Iris pigment epithelial cell (primary cell): ENCODE measurements at places on chromosomes 4 and X.

GRCh38 chrX:130179170-130179569 lies 7.4 kb downstream of the RAB33A start:
- DNase-seq = no peak

- no peak for DNase-seq
Measured at GRCh38 chrX:38675856-38676255, 114.5 kb downstream of the TSPAN7 start.

DNA sequence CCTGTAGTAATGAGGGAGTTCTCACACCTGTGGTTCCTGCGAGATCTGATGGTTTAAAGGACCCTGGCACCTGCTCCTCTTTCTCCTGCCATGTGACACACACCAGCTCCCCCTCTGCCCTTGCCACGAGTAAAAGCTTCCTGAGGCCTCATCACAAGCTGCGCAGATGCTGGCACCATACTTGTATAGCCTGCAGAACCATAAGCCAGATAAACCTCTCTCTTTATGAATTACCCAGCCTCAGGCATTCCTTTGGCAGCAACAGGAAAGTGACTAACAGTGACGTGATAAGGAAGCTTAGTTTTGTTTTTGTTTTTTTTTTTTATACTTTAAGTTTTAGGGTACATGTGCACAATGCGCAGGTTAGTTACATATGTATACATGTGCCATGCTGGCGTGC lies 130.9 kb downstream of the AFAP1 start:
- DNase-seq = peak; percentile 94

GRCh38 chrX:43663173-43663572 lies 7.1 kb downstream of the MAOA start:
- DNase-seq = no peak

DNA sequence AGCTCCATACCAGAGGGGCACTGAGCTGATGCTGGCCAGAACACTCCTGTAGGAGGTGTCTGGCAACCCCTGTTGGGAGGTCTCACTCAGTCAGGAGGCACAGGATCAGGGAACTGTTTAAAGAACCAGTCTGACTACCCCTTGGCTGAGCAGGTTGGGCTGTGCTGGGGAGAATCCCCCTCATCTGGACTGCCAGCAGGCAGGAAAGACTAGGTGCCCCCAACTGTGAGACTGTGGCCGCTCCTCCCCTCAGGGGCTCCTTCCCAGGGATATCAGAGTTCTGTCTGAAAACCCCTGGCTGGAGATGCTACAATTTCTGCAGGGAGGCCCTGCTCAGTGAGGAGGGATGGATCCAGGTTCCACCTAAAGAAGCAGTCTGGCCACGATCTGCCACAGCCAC lies 245.3 kb downstream of the MAPK10 start:
- no peak for DNase-seq

DNA sequence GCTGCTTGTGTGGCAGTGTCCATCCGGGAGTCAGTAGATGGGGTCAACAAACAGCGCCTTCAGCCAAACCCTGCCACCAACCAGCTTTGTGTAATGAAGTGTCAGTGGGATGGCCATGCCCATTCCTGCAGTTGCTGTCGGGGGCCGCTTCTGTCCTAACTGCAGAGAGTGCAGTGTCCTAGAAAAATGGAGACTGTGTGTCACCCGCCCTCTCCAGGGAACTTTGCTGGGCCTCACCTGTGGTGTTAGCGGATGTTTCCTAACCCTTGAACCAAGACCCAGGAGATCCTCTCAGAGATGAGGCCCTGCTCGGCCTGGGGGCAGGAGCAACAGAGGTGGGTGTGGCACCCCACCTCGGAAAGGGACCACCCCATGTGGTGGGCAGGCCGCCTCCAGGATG lies 35.3 kb upstream of the HGFAC start:
- DNase-seq = no peak

DNA sequence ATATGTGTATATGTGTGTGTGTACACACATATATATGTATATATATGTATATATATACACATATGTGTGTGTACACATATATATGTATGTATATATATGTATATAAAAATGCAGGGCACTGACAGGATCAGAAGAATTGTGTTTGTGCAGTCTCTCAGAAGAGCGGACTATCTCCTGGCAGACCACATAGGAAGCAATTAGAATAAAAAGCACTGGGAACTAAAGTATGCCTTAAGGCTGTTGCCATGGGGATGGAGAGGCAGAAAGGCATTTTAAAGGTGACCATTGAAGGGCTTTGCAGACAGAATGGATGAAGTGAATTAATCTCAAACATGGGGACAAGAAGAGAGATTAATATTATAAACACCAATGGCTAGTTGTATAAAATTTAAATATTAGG lies 33.7 kb upstream of the USP51 start:
- no peak for DNase-seq

- DNase-seq = peak; percentile 20
Measured at GRCh38 chr4:70946939-70947338, 44.8 kb downstream of the MOB1B start.

GRCh38 chrX:40581336-40581920 lies 658 bp downstream of the ATP6AP2 start:
- DNase-seq = peak; percentile 63

- no peak for DNase-seq
Measured at GRCh38 chr4:163651761-163652160, 157.3 kb downstream of the TMA16 start.

DNA sequence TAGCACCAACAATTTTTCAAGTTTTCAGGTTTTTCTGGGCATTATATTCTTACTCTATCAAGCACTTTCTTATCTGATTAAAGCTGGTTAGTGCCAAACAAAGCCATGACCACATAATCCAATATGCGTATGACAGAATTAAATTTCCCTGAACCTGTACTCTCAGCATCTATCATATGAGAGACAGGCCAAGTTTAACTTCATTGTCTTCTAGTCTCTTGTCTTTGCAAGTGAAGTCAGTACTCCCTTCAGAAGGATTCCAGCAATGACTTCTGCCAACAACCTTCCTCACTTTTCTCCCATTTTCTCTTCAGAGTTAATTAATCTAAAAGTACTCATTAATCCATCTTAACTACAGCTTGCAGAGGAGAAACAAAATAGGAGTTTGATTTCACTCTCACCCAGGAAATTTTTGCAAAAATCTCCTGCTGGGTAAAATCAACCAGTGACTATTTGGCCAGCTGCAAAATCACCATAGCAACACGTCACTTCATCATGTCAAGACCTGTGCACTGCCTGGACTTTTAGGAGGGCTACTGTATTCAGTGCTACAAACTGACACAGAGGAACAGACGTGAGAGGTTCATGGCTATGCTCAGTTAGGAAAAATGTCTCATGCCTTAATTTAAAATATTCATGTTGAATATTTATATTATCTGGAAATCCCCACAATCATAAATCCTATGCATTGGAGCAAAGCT lies 208.4 kb downstream of the ANTXR2 start:
- no peak for DNase-seq

DNA sequence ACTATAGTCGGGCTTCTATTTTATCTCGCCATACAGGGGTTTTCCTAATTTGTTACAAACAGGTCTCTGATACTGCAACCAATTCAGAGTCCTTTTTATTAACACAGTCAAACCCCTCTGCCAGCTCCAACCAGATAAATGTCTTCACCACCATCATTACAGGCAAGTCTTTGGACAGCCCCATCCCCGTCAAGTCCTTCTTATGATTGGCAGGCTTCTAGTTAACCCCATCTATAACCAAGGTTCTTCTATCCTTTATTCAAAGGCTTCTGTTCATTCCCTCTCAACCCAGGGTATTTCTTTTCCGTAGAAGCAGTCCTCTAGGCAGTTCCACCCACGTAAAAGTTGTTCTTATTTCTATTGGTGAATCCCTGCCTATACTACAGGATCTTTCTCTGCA lies 29.9 kb upstream of the FOXR2 start:
- DNase-seq = no peak

GRCh38 chrX:96147681-96148080 lies 537.0 kb upstream of the DIAPH2 start:
- DNase-seq = no peak

GRCh38 chrX:135384161-135384836 lies 37.4 kb upstream of the SMIM10L2A start:
- DNase-seq = no peak

GRCh38 chrX:13923845-13924244 lies 105.8 kb downstream of the GEMIN8 start:
- DNase-seq = no peak

DNA sequence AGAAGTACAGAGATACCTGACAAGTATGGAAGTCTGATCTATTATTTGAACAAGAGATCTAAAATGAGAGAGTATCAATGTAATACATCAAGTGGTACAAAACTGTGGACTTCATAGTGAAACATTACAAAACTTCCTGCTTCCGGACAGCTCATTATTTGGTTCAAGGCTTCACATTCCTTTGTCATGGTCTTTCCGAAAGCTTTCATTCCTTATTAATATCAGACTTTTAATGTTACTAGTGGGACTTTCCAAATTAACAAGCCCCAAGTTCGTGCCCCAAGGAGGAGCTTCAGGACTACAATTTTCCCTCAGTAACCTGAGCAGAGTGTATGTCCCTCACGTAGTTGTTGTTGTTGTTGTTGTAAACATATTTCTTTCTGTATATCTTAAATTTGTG lies 1.2 kb downstream of the CHIC2 start:
- DNase-seq = peak; percentile 80

GRCh38 chrX:42739741-42740140 lies 38.2 kb downstream of the PPP1R2C start:
- no peak for DNase-seq

DNA sequence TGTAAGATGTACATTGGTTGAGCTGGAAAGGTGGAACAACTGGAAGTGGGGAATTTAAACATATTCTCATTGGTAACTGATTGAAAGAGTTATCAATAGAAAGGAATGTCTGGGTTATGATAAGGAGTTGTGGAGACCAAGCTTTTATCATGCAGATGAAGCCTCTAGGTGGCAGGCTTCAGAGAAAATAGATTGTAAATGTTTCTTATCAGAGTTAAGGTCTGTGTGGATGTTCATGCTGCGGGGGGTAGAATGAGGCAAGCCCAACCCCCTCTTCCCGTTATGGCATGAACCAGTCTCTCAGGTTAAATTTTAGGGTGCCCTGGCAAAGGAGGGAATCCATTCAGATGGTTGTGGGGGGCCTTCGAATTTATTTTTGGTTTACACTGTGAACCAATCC lies 16.0 kb downstream of the ARSD start:
- DNase-seq = no peak

DNA sequence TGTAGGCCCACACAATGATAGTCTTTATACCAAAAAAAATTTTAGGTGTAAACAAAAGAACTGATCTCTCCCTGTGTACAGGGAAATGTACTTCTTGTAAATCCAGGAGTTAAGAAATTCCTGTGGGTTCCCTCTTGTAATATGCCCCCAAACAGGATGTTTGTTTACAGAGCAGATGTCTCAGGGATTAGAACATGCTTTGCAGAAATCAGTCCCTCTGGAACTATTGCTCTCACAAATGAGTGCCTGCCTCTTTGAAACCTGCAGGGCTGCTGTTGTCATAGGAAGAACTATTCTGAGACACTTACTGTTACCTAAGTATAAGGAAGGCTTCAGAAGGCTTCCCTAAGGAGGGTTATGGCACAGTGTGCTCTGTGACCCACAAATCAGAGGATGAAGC lies 35.6 kb downstream of the PAK3 start:
- DNase-seq = peak; percentile 54

DNA sequence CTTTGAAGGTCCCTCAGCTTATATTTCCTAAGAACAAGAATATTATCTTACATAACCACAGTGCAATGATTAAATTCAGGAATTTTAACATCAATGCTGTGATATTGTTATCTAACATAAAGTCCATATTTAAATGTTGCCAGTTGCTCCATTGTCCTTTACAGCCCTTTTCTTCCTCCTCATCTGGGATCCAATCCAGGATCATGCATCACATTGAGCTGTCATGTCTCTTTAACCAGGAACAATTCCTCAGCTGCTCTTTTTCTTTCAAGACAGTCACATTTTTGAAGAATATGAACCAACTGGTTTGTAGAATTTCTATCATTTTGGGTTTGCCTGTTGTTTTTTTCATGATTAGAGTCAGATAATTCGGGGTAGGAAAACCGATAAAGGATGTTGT lies 12.0 kb downstream of the TMSB4X start:
- no peak for DNase-seq

DNA sequence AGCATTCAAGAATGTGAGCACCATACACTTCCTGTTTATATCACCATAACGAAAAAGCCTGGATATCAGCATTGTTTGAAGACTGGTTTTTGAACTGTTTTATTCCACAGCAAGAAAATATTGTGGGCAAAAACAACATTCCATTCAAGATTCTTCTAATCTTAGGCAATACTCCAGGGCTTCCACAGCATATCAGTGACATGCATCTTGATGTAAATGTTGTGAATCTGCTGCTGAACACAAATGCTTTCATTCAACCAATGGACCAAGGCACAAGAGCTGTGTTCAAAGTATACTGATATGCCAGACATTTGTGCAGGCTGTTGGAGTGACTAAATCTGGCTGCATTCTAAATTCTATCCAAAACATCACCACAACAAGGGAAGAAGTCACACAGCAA lies 260.1 kb upstream of the ETNPPL start:
- peak; percentile 44 for DNase-seq

- peak; percentile 69 for DNase-seq
Measured at GRCh38 chr4:184265546-184266351, 48.1 kb upstream of the ENPP6 start.

- DNase-seq = no peak
Measured at GRCh38 chrX:87140800-87141483, 376.7 kb upstream of the KLHL4 start.

DNA sequence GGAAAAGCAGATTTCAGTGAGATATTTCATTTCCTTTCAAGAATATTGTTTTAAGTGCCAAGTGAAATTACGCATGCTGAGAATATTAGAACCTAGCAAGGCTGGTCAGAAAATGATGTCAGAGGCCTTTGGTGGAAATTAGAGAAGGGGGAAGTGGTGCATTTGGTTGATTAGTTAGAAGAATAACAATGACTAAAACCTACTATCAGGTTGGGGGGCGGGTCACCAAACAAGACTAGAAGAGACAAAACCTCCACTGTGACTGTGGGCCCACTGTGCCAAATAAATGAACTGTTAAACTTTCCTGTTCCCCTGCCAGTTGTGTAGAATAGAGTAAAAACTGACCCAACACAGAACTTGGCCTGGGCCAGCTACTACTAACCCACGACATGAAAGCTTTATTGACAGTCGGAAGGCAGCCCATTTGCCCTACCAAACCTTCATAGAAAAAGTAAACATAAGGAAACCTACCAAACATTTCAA lies 2.9 kb downstream of the RAPGEF2 start:
- peak; percentile 78 for DNase-seq

DNA sequence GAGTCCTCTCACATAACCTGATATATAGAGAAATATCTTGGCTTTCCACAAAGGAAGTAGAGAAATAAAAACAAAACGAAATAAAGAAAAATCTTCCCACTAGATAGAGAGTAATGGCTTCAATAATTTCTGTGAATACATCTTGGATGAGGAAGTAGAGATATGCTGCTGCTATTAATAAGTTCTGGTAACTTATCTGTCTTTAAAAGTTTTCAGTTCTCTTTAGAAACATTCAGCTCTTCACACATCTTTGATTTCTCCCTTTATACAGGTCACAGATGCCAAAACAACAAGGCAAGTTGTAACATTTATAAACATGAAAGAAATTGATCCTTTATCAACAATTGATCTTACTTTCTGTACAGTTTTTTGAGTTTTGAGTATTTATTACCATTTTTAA lies 615.8 kb downstream of the TRAM1L1 start:
- DNase-seq = no peak
